ENCODE measurements at places on chromosomes 1 and 21. TPM values are rescaled to one million over a fixed set of nuclear protein-coding genes. Genes with fewer than 3 reads are reported as not detected.

The SPRR2E gene
- not detected for total RNA-seq

The CLCNKB gene
- total RNA-seq, result 0.81 TPM

The DDX20 gene
- 9.4 TPM for total RNA-seq

The OPRD1 gene
- total RNA-seq, result not detected

The G0S2 gene
- 5.1 TPM for total RNA-seq

Data from hematopoietic multipotent progenitor cell (in vitro differentiated cells).